ENCODE measurements at places on chromosomes 11 and 22.
A peak's percentile ranks its signal among the peaks of the same experiment; 100 is the strongest.

GRCh38 chr22:47033648-47034000 is 271.2 kb downstream of the TBC1D22A start:
- DNase-seq: no peak

DNA sequence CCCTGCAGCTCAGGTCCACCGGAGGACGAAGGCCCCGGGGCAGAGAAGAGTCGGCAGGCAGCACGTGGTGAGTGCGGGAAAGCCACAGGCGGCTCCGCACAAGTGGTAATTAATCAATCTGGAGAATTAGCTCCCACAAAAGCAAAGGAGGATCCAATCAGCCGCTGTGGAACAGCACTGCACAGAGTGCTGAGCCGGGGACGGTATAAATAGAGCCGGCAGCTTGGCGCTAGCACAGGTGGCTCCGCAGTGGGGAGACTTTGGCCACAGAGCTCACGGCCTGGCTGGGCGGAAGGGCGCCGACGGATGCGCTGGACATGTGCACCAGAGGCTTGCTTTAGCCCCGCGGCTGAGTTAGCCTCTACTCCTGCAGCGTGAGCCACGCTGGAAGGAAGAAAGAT is 48.9 kb downstream of the IGSF9B start:
- DNase-seq: no peak

DNA sequence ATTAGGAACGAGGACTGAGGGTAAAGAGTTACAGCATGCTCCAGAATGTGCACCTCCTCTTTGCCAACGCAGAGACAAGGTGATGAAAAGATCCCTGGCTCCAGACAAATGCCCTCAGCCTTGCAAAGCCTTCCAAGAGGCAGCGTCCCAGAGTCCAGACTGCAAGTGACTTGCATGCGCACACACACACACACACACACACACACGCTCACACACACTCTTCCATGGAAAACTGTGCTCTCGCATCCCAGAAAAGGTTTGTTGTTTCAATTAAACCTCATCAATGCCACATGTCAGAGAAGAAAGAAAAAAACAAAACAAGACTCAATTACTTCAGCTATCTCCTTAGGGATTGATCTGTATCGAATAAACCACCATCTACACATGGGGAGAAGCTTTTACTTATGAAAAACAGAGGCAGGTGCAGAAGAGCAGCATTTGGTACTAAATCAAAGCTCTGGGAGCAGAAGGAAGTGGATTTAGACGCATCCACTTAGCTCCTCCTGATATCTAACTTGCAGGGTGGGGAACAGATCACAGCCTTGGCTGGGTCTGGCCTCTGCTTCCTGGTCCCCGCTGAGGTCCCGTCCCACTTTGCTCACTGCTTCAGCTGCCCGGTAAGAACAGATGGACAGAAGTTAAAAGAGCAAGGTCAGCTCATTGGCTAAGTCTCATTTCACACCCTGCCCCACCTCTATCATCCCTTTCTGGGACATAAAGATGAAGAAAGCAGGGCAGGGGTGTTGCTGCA is 249.8 kb upstream of the BLID start:
- DNase-seq: no peak

- no peak for DNase-seq
These were observed 39.8 kb upstream of the SPTBN2 start for GRCh38 chr11:66768818-66769217.

DNA sequence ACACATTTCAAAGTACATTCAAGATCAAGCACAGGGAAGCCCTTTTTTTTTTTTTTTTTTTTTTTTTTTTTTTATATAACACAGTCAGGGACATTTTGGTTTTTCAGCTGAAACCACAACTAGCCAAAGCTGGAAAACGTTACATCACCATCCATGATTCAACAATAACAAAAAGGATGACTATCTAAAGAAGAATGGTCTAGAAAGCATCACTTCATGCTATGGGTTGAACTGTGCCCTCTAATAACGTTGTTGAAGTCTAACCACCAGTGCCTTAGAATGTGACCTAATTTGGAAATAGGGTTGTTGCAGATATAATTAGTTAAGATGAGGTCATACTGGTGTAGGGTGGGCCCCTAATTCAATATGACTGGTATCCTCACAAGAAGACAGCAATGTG is 46.6 kb downstream of the MTMR2 start:
- no peak for DNase-seq

DNA sequence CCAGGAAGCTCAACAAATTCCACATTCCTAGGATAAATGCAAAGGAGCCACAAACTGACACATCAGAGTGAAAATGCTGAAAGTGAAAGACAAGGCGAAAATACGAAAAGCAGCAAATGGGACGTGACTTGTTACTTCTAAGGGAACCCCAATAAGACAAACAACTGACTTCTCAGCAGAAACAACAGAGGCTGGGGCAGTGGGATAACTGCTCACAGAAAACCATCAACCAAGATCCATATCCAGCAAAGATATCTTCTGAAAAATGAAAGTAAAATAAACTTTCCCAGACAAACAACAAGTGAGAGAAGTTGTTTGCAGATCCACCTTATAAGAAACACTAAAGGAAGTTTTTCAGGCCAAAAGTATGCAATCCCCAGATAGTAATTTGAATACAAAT is 72.1 kb downstream of the DGCR2 start:
- no peak for DNase-seq

DNA sequence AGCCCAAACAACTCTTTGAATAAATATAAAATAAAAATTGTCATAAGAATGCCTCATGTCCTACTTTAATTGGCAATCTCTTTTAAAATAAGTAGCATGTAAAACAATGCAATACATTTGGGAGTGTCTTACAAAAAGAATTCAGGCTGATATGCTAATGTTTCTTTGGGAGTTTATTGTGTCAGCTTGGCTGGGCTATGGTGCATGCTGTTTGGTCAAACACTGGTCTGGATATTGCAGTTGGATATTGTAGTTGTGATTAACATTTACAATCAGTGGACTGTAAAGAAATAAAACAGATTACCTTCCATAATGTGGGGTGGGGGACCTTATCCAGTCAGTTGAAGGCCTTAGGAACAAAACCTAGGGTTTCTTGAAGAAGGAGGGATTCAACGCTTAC is 37.0 kb upstream of the B3GAT1 start:
- no peak for DNase-seq

DNA sequence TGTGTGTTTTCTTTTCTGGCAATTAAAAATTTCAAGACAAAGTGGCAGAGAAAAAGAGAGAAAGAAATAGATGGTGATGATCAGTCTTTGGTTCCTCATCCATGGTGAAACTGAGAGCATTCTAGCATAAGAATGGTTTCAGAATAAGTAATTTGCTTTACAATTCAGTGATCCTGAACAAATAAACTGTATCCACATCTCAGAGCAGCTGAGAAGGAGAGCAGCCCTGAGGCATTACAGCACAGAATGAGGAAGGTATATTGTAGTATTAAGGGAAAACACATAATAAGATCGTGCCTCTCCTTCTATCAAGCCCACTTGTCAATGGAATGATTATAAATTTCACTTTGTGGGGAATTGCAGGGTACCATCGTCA is 17.4 kb downstream of the LUZP2 start:
- no peak for DNase-seq

DNA sequence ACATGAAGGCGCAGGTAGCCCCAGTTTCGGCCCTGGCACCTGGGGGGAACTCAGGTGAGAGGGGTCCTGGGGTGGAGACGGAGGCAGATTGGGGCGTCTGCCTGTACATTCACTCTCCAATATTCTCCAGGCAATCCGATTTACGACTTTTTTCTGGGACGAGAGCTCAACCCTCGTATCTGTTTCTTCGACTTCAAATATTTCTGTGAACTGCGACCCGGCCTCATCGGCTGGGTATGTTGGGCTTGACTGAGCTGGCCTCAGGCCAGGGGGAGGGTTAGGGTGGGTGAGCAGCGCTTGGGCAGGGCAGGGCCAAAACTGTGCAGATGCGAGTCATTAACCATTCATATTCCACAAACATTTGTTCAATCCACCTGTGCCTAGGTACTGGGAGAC is 1.7 kb downstream of the TM7SF2 start:
- DNase-seq: no peak

DNA sequence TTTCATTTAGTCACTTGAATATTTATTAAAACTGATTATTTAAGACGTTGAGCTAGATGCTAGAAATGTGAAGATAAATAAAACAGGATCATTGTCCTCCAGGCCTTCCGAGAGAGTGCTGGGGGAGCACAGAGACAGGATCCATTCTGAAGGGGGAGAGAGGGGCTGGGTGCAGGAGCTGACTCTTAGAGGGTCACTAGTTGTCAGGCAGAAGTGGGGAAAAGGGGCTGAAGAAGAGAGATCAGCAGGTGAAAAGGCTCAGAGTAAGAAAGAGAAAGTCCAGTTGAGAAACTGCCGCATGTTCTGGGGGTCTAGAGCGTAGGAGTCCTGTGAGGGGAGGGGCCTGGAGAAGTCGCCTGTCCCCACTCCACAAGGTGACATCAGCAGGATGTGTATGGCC is 206.2 kb upstream of the SNX19 start:
- DNase-seq: no peak

- DNase-seq: no peak
These were observed 4.1 kb upstream of the NUDT8 start for GRCh38 chr11:67633758-67634365.

DNA sequence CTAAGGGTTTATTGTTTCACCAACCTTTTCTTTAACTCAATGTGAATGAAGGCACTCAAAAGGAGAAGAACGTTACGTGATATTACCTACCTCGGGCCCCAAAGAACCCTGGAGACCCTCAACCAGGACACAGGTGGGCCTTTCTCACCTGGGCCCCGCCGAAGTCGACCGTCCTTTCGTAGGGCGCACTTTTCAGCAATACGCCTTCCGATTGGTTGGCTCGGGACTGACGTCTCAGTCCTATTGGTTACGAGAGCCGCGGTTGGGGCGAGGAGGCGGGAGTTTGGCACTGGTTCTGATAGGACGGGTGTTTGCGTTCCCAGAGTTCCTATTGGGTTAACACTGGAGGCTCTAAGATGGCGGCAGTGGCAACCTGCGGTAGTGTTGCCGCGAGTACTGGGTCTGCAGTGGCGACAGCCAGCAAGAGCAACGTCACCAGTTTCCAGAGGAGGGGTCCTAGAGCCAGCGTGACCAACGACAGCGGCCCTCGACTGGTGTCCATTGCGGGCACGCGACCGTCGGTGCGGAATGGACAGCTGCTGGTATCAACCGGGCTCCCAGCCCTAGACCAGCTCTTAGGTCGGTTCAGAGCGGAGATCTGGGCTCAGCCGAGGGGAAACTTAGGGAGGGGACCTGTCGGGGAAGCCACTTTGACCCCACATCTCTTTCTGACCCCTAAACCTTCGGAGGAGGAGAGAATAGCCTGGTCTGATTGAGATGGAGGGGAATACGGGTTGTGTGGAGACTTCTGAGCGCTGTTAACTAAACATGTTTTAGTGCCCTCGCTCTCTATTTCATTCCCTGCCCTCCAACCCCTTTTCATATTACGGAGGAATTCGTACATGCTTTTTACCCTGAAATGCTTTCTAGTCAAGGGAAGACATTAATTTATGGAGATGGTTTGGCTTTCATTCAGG is at the start of the genes ELP4 and IMMP1L:
TSS of gene ELP4 (plus strand) at position 339 of the 917 bp plus-strand sequence. CDS start at position 357, 18 bp downstream.
TSS of gene IMMP1L (minus strand) at position 194 of the 917 bp plus-strand sequence. CDS start 46,346 bp downstream, outside the sequence.
- peak; percentile 89 for DNase-seq

DNA sequence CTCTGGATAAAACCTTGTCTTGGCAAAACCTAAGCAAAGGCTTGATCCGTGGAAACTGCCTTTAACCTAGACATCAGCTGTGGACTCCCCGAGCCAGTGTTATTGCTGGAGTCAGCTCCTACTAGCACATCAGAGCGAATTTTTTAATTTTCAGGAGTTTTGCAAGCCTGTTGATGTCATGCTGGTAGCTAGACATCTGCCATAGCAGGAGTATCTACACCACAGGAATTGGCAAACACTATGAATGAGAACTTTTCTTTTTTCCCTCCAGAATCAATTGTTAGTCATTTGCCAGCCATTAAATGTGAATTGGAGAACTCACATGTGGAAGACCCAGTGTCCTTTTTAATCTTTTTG is 201.2 kb downstream of the NAV2 start:
- DNase-seq: no peak

- DNase-seq: no peak
These were observed 264.5 kb downstream of the SOX6 start for GRCh38 chr11:16091862-16092261.

DNA sequence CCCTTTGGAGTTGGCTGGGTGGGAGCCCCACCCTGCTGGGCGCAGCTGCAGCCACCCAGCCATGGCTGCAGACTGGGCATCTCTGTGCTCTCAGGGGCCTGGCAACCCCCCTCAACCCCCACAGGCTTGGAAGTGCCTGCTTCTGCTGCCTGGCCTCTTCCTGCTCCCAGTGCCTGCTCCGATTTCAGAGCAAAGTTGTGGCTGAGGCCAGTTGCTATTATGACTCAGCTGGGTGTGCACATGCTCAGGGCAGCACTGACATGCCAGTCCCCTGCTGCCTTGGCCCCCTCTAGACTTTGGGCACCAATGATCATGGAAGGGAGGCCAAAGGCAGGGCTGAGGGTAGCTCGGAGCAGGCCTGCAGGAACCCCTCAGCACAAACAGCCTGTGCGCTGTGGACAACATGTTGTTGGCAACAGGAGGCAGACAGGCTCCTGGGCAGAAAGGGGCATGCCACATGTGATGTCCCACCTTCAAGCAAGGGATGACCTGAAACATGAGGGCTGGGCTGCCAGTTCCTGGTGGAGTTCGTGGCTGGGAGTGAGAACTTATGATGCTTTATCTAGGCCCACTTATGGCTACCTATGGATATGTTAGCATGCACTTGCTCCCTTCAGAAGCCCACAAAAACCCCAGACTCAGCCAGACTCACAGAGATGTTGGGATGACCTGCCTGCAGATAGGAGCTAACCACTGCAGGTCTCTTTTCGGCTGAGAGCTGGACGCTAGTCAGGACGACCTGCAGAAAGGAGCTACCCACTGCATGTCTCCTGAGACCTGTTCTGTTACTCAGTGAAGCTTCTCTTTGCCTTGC is 96.4 kb upstream of the AMOTL1 start:
- DNase-seq: no peak

DNA sequence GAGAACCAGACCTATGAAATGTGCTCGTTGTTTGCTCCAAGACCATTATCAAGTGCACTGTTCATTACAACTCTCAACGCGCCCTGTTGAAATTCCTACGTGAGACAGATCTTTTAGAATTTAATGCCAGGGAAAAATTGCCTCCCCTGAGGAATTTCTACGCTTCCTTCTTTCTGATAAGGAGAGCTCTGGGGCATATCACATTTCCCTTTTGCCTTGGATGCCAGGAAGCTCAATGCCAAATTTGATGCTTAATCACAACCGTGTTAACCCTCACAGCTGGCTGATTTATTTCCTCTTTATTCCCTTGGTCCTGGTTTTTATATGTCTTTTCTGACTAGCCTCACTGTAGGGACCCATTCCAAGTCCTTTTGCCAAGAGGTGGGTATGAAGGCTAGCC is 109.4 kb downstream of the MICAL2 start:
- DNase-seq: no peak

GRCh38 chr11:83350187-83350586 is 64.0 kb upstream of the CCDC90B start:
- no peak for DNase-seq
